ENCODE measurements at places on chromosomes 7 and 10.

GRCh38 chr7:131067220-131067619 lies 260.5 kb upstream of the MKLN1 start:
- ATAC-seq = no peak

GRCh38 chr10:15237351-15237750 lies 68.9 kb upstream of the NMT2 start:
- ATAC-seq = no peak

DNA sequence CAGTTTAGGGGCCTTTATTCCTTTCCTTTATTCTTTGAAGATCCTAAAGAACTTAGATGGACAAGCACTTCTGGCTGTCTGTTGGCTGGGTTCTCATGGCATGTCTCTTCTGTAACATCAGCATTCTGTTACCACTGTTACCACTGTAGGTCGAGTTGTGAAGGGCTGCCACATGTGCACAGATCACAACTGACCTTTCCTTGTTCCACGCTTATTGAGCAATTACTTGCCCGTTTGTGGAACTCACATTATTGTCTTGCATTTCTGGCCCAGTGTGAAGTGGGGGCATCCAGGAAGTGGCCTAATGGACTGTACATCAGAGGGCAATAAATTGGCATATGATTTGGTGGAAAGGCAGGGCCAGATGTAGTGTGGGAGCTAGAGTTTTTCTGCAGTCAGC lies 23.7 kb downstream of the GBF1 start:
- no peak for ATAC-seq

- ATAC-seq = no peak
Observed at GRCh38 chr10:70604106-70604505, 1.6 kb upstream of the PRF1 start.

- no peak for ATAC-seq
Observed at GRCh38 chr7:76354981-76355730, 3.6 kb downstream of the YWHAG start.

DNA sequence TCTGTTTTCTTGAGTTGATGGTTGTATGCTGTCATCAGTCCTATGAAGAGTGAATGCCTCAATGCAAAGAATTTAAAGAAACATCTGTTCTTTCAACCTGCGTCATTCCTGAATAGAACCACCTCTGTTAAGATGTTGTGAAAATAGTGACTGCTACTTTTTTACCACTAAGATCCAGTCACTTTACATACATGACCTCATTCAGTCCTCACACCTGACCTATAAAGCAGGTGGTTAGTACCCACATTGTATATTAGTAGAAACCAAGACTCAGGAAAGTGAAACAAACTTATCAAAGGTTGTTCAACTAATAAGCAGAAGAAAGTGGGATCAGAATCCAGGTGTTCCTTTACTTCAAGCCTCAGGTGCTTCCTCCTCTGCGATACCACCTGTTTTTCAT lies 64.8 kb downstream of the ITGB8 start:
- no peak for ATAC-seq

DNA sequence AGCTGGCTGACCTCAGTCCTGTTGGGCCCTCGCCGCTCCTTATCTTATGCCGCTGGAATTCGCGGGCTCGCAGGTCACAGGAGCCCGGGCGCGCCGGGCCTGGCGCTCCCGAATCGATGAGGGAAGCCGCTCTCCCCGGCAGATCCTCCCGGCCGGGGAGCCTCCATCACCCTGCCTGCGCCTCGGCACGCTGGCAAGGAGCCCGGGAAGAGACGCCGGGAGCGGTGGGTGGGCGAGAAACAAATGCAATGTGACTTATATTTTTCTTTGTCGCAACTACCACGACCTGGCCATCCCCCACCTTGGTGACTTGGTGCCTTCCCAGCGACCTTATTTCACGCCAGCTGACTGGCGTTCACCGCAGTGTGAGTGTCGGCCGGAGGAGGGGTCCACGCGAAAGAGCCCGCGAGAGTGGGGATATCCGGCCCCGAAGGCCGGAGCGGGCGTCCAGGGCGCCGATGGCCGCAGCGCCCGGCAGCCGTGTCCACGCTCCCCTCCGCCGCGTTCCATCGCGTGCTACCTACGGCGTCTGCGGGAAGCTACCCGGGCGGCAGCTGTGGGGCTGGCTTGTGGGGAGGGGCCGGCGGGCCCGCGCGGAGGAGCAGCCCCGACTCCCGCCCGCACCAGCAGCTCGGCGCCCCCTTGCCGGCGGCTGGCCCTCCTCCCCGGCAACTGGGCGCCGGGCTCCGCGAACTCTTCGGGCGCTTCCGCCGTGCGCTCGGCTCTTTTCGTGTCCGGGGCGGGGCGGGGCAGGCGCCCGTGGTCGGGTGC lies 494 bp upstream of the BMPR1A start:
- ATAC-seq = peak; percentile 90

DNA sequence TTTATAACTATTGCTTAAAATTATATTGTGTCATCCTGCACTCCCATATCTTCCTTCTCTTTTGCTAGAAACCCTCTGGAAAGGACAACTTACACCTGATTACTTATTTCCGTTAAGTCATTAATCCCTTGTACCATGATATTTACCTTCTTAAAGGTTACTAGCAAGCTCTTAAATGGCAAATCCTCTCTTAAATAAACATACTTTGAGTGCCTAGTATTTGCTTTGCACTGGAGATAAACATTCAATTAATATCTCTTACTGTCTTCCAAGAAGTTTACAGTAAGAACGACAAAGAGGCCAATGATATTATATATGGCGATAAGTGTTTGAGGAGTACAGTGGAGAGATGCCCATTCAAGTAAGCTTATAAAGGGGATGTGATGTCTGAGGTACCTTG lies 278.3 kb downstream of the HGF start:
- ATAC-seq = no peak

- ATAC-seq = no peak
Observed at GRCh38 chr10:108696792-108697477, 1226.4 kb downstream of the XPNPEP1 start.

DNA sequence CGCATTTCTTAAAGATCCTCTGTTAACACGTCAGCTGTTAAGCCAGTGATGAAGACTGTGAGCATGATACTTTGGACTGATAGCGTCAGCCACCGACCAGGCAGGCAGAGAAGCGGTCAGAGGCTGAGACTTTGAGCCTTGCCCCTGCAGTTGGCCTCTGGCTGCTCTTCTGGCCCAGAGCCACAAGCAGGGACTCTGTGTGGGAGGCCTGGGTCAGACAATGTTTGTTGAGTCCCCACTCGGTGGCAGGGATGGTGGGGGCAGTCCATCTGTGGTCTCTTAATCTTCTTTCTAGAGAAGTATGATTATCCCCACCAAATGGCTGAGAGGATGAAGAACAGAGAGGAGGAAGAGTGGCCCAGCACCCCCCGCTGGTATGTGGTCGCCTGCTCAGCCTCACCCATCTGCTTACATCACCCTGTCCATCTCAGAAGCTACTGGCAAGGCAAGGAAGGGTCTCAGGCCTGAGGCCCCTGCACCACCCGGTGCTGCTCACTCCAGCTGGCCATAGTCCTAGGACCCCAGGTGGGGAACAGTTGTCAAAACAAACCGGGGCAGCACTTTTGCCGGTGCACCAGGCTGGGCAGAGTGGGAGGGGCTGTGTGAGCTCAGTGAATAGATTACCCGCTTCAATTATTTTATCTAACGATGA lies 202.9 kb downstream of the GRID1 start:
- no peak for ATAC-seq

GRCh38 chr10:70588859-70589570 lies 13.5 kb downstream of the PRF1 start:
- no peak for ATAC-seq

DNA sequence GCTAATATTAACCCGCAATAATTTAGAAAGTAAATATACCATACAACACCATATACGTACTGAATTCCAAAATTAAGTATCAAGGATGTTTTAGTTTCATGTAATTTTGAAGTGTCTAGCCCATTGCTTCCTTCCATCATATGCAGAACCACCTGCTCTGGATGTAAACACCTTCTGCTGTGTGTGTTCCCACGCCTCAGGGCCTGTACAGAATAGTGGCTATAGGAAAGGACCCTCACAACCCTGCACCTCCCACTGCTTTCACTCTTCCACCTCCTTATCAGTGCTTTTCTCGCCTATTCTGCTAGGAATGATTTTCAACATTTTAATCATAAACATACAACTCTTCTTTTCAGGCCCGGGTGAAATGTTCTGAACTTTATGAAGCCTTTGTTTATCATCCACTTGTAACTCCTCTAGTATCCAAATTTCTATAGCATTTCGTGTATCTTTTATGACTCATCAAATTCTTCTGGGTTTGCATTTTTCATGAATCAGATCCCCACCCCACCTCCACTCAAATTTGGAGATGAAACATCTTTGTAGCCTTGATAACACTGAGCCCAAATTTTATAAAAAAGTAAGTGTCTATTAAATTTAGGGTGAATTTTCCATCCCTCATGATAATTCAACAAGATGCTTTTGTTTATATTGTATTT lies 1106.8 kb upstream of the C7orf33 start:
- no peak for ATAC-seq

DNA sequence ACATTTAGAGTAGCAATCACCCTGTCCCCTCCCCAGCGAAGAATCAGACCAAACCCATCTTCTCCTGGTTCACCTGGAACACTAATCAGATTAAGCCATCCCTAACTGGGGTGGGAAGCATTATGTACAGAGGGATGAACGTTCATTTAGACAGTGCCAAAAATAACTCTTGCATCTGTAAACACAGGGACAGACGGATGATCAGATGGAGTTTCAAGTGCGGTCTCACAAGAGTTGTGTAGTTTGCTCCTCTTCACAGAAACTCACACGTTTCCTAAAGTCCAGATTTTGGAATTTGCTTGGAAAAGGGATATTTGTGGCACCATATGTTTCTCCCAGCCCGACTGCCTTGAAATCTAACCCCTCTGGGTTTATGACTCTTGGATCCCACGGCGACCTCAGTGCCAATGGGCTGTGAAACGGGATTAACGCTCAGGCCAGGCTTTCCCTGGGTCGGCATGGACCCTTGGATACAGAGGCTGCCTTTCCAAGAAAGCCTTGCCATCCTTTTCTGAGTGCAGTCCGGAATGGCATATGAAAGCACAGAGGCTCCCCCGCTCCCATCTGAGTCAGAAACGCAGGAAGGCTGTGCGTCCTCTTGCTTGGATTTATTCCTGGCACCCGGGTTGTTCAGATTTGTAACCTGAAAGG lies 293.2 kb upstream of the HABP2 start:
- ATAC-seq = no peak

GRCh38 chr7:3162289-3162688 lies 118.6 kb upstream of the CARD11 start:
- ATAC-seq = no peak

GRCh38 chr7:91345449-91345848 lies 81.2 kb downstream of the FZD1 start:
- ATAC-seq = no peak

DNA sequence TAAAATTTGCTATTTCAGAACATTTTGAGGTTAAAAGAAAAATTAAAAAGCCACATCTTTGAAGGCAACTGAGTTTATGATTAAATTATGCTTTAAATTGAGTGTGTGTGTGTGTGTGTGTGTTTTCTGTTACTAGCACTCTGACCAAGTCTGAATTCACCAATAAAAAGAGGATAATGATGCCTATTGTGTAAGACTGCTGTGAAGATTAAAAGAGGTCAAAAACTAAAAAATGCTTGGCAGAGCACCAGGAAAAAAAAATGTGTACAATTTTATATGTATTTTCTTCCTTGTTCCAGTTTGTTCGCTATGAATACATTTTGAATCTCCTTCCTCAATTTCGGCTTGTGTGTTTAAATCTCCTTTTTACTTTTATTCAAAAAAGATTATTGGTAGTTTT lies 316.6 kb upstream of the MAGI2 start:
- no peak for ATAC-seq

DNA sequence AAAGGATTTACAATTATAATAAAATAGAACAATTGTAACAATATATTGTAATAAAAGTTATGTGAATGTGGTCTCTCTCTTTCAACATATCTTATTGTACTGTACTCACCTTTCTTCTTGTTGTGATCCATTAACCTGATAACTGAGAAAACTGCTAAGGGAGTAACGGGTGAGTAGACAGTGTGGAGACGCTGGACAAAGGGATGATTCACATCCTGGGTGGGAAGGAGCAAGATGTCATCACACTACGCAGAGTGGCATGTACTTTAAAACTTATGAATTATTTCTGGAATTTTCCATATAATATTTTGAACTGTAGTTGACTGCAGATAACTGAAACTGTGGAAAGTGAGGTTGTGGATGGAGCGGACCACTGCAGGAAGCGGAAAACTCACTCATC lies 91.2 kb upstream of the PLPP4 start:
- no peak for ATAC-seq
